ENCODE measurements at places on chromosomes 2 and 18.

- DNase-seq: no peak
Measured at GRCh38 chr2:69046221-69046662, 33.3 kb downstream of the ANTXR1 start.

- DNase-seq: no peak
Measured at GRCh38 chr2:224284134-224284946, 117.6 kb downstream of the FAM124B start.

DNA sequence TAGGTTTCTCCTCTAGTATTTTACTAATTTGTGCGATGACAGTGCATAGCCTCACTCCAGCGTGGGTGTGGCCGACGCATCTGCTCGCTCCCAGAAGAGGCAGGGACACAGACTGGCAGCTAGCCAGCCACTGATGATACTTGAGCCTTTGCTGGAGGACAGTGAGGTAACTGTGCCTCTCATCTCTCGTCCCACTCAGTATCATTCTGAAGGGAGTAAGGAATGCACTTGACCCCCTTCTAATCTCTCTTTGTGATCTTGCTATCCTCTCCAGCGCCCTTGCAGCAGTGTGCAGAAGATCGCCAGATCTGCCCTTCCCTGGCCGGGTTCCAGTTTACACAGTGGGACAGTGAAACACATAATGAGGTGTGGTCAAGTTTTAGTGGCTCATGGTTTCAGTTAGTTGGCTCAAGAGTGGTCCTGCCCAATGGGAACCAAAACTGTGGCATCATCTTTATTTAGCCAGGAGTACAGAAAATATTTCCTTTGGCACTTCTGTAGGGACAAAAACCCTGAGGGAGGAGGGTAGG, 17.5 kb downstream of the NCAPH start:
- no peak for DNase-seq

DNA sequence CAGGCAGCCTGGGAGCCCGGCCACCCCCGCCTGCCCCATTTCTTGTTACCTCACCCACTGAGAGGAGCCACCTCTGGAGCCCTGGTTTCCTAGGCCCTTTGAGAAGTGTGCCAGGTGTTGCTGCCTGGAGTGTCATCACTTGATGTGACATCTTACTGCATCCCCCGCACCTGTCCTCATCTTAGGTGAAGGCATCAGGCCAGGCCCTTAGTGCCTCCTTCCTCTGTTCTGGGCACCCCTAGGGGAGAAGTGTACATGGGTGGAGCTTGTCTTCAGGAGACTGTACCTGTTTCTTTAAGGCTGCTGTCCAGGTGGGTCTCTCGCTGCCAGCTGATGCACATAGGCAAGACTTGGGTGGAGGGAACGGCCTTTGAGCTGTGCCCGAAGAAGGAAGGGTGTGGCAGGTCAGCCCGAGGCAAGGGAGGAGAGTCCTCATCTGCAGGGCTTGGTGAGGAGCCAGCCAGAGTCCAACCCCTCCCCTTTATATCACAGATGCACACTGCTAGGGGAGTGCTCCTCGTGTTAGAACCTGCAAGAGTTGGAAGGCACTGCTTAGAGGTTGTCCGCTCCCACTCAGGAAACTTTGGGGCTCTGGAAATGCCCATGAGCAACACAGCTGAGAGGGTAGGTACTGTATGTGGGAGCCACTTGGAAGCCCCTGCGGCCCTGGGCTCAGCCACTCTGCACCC, 45.9 kb downstream of the NCK2 start:
- no peak for DNase-seq

- no peak for DNase-seq
Measured at GRCh38 chr2:144770616-144771230, 250.8 kb upstream of the ZEB2 start.

GRCh38 chr18:48777026-48777743, 173.6 kb downstream of the SMAD7 start:
- peak; percentile 64 for DNase-seq
